ENCODE measurements at places on chromosomes 12 and 14.

- DNase-seq: no peak
Observed at GRCh38 chr12:112988224-112988623, 9.9 kb downstream of the OAS2 start.

GRCh38 chr14:68784226-68784910 lies 8.5 kb downstream of the ZFP36L1 start:
- no peak for DNase-seq

GRCh38 chr14:40386433-40386832 lies 954.2 kb upstream of the FBXO33 start:
- no peak for DNase-seq

DNA sequence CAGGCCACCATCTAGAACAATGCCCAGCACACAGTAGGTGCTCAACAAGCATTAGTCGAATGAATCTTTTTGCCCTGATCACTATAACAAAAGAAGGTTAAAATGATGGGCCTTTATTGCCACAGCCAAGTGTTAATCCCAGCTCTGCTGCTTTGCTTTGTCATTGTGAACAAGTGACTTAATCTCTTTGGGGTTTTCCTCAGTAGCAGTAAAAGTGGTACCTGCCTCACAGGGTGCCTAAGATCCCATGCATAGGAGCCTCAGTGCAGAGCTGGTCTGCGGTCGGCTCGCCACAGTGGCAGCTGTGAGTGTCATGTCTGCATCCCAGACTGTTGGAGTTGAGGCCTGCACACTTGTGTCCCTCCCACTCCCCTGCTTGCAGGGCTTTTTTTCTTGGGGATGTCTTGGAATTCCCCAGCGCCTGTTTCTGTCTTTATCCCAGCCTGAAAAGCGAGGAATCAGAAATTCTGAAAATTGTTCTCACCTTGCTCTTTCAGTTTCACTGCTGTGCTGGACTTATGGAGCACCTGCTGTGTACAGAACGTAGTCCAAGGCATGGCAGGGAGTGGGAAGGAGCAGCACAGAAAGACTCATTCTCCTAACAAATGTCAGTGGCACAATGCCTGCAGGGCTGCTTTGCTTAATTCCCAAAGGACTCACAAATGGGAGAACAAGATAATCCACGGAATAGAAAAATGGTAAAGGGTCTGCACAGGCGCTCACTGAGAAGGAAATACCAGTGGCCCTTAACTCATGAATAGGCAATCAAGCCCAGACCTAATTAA lies 90.8 kb downstream of the EML1 start:
- DNase-seq: no peak

GRCh38 chr12:124002654-124003053 lies 29.6 kb downstream of the ZNF664 start:
- DNase-seq: no peak

DNA sequence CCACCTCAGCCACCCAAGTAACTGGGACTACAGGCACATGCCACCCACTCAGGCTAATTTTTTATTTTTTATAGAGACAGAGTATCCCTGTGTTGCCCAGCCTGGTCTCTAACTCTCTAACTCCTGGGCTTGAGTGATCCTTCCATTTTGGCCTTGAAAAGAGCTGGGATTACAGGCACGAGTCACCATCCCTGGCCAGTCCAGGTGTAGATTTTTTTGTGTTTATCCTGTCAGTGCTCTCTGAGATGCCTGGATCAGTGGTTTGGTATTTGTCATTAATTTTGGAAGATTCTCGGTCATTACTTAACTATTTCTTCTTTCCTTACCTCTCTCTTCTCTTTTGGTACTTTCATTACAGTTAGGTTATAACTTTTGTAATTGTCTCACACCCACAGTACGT lies 5.3 kb upstream of the HIF1A start:
- DNase-seq: no peak

DNA sequence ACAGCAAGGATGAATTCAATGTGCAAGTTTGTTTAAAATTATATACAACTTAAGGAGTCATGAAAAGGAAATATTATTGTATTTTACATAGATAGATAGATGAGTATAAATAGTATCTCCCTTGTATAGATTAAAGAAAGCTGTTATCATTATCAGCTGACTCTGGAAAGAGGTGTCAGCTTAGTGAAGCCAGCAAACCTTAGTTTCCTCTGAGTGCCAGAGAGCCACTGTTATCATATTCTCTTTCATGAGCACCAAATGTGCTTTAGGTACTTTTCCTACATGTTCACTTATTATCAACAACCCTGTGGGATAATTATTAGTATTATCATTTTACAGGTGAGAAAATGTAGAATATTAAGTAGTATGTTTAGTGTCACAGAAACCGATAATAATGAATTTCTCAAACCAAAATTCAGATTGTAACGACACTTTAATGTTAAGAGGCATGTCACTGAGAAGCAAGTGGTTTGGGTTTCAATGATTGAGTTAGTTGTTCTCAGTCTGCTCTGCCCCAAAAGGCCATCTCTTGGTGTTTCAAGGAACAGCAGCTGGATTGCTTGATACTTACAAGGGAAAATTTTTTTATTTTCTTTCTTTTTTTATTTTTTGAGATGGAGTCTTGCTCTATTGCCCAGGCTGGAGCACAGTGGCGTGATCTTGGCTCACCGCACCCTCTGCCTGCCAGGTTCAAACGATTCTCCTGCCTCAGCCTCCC lies 53.7 kb downstream of the PLEKHA5 start:
- DNase-seq: no peak

GRCh38 chr14:67195279-67195678 lies 6.0 kb downstream of the GARIN2 start:
- DNase-seq: no peak

DNA sequence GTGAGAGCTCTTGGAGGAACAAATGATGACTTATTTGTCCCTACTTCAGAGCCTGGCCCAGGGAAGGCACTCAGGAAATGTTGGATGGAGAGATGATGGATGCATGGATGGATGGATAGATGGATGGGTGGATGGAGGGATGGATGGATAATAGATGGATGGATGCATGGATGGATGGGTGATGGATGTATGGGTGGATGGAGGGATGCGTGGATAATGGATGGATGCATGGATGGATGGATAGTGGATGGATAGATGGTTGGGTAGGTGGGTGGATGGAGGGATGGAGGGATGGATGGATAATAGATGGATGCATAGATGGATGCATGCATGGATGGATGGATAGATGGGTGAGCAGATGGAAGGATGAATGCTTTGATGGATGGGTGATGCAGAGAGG lies 23.2 kb downstream of the GPR68 start:
- DNase-seq: no peak

DNA sequence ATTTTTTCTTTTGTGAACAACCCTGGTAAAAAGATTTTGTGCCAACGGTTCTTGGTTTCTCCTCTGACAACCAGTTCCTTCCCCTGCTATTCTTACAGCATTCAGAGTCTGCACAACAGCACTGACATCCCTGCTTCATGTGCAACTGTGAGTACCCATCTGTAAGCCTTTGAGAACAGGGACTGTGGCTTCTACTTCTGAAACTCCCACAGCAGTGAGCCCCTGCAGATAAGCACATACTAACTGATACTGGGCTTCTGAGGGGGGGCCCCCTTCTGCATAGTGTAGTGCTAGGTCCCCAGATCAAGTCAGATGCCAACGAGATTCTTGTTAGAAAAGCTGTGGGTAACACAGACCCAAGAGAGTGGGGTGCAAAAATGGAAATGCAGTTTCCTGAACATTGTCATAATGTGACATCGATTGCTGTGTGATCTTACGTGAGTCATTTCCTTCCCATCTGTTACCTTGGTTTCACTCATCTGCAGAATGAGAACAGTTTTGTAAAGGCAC lies 11.1 kb upstream of the NINJ2 start:
- DNase-seq: no peak

GRCh38 chr14:100408350-100409002 lies 85.3 kb downstream of the SLC25A47 start:
- DNase-seq: no peak

GRCh38 chr12:119175081-119175480 lies 3.6 kb upstream of the HSPB8 start:
- no peak for DNase-seq
